ENCODE measurements at places on chromosomes 3 and 15. TPM values are rescaled to one million over a fixed set of nuclear protein-coding genes. Genes with fewer than 3 reads are reported as not detected.

Gene GHSR
- not detected for total RNA-seq

Gene EPHA3
- 57.7 TPM for total RNA-seq

Gene C3orf49
- total RNA-seq = not detected

Gene FETUB
- total RNA-seq = not detected

Gene FAM43A
- total RNA-seq = 10.9 TPM

Gene SI
- 0.18 TPM for total RNA-seq

Gene SCG5
- 76.3 TPM for total RNA-seq

Gene PPM1L
- 55.2 TPM for total RNA-seq

Gene TBC1D2B
- total RNA-seq = 18.3 TPM

Gene PGBD4
- total RNA-seq = 3.4 TPM

Gene CELSR3
- total RNA-seq = 37.4 TPM

Gene SLC6A11
- total RNA-seq = 43.1 TPM

Gene EOMES
- 55.9 TPM for total RNA-seq

Gene TSEN2
- total RNA-seq = 36.0 TPM

Gene ABHD14A
- total RNA-seq = 19.1 TPM

Gene KCNMB3
- total RNA-seq = 4.9 TPM

Gene C3orf22
- total RNA-seq = 0.18 TPM

Gene SMAD6
- total RNA-seq = 10.8 TPM

Gene CFAP91
- 13.3 TPM for total RNA-seq

Gene A4GNT
- total RNA-seq = not detected

Gene SLC9C1
- total RNA-seq = 0.45 TPM

Gene AMIGO3
- 0.91 TPM for total RNA-seq

Gene ZWILCH
- 31.1 TPM for total RNA-seq

Gene FAM240A
- total RNA-seq = not detected

Gene HPS3
- 24.1 TPM for total RNA-seq

Gene OR5K2
- total RNA-seq = not detected

Gene DLEC1
- total RNA-seq = 1.8 TPM

Gene NR1I2
- total RNA-seq = 0.36 TPM

Gene CD200R1
- 0.64 TPM for total RNA-seq

Gene SERINC4
- not detected for total RNA-seq

Gene GPR15
- not detected for total RNA-seq

Gene KNG1
- not detected for total RNA-seq

Gene WDR72
- 0.54 TPM for total RNA-seq

Gene XCR1
- not detected for total RNA-seq

Gene ARHGAP31
- 11.9 TPM for total RNA-seq

Gene C2CD4A
- total RNA-seq = 0.73 TPM

Gene LOXL1
- 5.5 TPM for total RNA-seq

Gene KLHL25
- 38.5 TPM for total RNA-seq

Gene SAMMSON
- not detected for total RNA-seq

Gene CFAP100
- 1.8 TPM for total RNA-seq

Gene CHRM5
- total RNA-seq = 0.27 TPM

Gene TMC3
- total RNA-seq = 0.09 TPM

Gene TMOD2
- total RNA-seq = 105 TPM

Gene ZNF660
- 18.8 TPM for total RNA-seq

Gene HLTF
- total RNA-seq = 99.1 TPM

Gene PRR23C
- total RNA-seq = not detected
